ENCODE measurements at places on chromosomes 12 and 14.

DNA sequence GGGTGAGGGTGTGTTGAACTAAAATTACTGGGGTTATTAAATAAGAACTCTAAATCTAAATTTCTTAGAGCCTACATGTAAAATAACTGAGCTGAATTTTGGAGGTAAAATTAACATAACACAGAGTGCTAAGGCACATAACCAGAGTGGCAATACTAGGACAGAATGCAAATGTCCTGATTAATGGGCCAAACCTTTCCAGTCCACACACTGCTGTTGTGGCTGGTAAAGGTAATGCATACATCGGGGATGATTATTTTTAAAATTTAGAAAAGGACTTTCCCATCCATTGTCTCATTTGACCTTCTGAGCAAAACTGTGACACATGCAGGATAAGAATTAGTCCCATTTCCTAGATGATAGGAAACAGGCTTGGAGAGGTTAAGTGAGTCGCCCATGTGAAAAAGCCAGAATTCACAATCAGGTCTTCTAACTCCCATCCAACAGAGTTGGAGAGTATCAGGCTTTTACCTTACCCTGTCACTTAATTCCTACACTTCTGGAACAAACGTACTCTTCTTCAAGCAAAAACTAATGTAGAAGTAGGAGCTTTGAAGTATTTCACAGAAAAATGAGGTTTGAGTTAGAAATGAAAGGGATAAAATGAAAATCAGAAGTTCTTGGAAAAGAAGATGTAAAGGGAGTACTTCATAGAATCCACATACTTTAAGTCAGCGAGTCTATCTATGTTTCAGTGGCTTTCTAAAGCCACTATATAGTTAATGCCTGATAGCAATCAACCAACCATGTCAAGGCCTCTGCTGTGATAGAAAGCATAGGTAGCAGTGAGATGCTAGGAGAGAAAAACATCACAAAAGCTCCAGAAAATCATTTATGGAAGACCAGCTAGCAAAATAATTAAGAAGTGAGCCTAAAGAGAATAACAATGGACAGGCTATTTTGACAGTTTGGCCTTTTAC is 334.9 kb upstream of the DIO2 start:
- DNase-seq: no peak

DNA sequence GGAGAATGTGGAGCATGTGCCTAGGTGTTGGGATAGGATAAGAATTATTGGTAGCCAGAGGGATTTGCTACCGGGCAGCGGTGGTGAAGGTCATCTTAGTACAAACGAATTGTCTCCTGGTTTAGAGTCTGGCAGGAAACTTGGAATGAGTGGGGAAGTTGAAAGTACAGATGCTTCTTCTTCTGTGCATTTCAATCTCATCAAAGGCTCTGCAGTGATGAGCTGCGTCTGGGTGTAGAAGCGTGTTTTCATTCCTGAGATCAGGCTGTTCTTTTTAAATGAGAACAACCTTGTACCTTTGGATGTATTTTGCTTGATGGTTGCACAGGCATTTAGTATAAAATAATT is 2.1 kb downstream of the WNK1 start:
- DNase-seq: no peak

DNA sequence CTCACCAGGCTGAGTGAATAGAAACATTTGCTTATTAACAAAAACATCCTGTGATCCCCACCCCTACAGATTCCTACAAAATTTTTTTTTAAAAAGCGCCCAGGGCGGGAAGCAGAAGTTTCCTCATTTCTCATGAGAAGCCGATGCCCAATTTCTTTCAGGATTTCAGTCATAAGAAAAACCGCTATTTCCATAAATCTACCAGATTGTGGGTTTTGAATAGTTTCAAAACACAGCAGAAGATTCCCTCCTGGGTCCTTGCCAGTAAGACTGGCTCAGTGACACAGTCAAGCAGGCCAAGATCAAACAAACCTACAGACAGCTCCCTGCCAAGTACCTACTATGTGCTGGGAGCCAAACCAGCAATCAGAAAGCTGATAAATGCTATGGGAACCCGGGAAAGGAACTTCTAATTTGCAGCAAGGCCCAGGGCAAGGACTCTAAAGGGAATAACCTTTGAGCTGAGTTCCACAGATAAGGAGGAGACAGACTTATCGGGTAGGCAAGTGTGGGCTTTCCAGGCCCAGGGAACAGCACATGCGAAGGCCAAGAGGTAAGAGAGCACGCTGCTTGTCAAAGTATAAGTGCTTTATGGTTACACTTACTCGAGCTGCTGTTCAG is 68.7 kb downstream of the CCDC88C start:
- no peak for DNase-seq

- no peak for DNase-seq
Measured at GRCh38 chr14:89936654-89937185, 17.8 kb downstream of the EFCAB11 start.

DNA sequence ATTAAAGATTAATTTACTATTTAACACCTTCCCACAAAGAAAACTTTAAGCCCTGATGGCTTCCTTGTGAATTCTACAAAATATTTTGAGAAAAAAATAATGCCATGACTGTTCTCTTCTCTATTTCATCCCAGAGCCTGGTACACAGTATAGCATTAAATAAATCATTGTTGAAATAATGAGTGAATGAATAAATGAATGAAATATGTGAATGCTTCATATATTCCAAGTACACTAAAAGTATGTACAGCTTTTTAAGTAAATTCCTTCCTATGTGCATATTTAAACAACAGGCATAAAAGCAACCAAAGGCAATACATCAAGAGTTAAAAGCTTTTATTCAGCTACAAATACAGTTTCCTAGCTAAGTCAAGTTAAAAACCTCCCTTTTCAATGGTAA is 144.9 kb upstream of the CCDC196 start:
- DNase-seq: no peak

- no peak for DNase-seq
Measured at GRCh38 chr12:75480469-75480949, at the start of gene GLIPR1. GLIPR1 (plus strand) TSS chr12:75480755; CDS start chr12:75480881, 126 bp downstream.

DNA sequence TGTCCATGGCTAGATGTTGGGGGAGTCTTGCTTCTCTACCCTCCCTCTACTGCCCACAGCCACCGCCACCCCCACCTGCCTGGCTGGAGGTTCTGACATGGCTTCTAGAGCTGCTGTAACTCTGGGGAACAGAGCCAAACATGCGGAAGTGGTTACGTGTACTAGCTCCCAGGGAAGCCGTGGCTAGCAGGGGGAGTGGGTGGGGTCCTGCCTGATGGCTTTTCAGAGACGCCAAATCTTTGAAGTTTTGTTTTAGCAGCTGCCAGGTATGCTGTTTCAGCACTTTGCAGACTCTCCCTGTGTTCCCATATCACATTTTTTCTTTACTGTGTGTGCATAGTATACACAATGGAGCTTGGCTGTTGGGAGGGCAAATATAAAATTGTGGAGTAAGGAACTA is 150.3 kb downstream of the TGFB3 start:
- no peak for DNase-seq

DNA sequence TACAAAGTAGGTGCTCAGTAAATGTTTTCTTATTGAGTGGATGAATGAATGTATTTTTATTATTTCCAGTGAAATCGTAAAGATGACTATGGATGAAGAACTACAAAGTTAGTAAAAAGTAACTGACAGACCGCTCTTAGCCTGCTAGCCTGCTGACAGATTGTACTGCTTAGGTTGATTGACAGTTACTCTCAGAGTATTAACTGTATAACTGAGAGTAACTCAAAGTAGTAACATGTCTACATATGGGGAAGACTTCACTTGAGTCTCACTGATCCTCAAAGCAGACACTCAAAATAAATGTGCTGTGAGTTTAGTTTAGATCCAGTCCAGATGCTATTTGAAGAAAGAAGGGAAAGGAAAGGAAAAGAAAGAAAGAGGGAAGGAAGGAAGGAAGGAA is 272.3 kb upstream of the AMIGO2 start:
- DNase-seq: no peak

GRCh38 chr14:38964630-38965029 is 138.4 kb downstream of the SEC23A start:
- no peak for DNase-seq

DNA sequence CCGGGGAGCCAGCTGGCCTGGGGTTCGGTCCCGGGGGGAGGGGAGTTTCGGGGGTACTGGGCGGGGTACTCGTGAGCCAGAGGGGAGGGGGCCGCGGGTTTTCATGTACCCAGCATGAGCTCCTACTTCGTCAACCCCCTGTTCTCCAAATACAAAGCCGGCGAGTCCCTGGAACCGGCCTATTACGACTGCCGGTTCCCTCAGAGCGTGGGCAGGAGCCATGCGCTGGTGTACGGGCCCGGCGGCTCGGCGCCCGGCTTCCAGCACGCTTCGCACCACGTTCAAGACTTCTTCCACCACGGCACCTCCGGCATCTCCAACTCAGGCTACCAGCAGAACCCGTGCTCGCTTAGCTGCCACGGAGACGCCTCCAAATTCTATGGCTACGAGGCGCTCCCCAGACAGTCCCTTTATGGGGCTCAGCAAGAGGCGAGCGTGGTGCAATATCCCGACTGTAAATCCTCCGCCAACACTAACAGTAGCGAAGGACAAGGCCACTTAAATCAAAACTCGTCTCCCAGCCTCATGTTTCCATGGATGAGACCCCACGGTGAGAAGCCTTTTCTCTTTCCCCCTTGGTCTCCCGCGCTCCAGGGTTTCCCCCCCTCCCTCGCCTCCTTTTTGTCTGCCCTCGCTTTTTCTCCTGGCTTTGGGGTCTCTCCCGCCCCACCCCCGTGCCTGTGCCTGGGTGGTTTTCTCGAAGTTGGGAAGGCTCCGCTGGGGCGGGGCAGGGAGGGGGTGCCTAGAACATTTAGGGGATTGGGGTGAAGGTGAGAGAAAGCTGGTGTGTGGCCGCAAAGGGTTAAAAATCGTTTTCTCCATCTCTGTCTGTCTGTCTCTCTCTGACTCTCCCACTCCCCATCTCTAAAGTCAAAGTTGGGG is 627 bp downstream of the HOXC8 start:
- DNase-seq: no peak

- DNase-seq: no peak
Measured at GRCh38 chr12:12918781-12919389, 27.5 kb downstream of the GPRC5A start.

GRCh38 chr12:47763481-47764346 is 5.0 kb upstream of the RAPGEF3 start:
- DNase-seq: no peak

GRCh38 chr12:43858096-43858495 is 22.2 kb downstream of the TMEM117 start:
- DNase-seq: no peak

GRCh38 chr12:25276199-25276937 is 25.6 kb upstream of the KRAS start:
- DNase-seq: no peak

GRCh38 chr12:120229487-120230325 is 28.8 kb upstream of the RPLP0 start:
- DNase-seq: no peak

DNA sequence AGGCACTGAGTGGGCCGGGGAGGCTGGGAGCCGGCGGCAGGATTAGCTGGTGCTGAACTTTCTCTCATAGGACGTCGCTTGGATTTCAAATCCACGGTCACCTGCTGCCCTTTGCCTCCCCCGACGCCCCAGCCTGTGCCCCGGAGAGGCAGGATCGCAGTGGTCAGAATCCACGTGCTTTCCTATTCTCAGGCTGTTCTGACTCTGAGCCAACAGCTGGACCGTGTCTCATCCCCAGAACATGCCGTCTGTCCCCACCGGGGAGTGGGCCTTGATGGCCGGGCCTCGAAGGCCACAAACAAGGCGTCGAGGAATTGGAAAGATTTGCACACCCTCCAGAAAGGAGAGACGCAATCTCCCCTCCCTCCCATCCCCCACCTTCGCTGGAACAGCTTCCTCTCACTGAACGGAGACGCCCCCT is 18.5 kb upstream of the MLXIP start:
- no peak for DNase-seq

GRCh38 chr14:78524196-78524595 is 354.0 kb downstream of the NRXN3 start:
- DNase-seq: no peak

DNA sequence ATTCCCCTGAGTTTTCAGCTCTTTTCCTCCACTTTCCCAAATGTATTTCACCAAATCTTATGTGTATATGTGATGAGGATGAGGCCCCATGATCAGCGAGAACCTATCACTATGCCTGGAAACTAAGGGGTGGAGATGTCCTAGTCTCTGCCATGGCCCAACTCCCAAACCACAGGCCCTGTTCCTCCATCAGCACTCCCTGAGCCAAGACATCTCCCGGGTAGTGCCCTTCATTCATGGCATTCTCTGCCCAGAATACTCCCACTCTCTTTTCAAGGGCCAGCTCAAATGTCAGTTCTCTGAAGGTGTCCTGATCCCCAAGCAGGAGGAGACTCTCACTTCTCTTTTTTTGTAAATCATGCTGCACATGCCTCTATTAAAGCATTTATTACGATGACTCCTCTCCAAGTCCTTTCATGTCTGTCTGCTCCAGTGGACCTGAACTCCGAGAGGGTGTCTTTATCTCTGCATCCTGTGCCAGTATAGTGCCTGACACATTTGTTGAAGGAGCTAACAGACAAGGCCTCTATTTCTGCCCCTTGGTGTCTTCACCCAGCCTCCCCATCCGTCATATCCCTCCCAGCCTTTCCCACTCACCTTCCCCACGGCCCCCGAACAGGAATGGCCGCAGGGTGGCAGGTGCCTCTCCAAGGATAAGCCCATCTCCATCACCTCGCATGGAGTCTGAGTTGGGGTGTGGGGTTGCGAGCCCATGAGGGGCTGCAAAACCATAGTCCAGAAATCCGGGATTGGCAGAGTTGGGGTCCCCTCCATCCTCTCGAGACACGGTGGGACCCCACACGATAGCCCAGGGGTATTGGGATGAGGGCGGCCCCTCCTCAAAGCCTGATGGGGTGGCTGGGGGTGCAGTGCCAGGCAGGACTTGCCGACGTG is 3.7 kb downstream of the PIANP start:
- no peak for DNase-seq

GRCh38 chr12:16562921-16563320 is 43.0 kb downstream of the LMO3 start:
- no peak for DNase-seq

GRCh38 chr14:21654215-21654614 is 580 bp downstream of the OR4E2 start:
- no peak for DNase-seq

DNA sequence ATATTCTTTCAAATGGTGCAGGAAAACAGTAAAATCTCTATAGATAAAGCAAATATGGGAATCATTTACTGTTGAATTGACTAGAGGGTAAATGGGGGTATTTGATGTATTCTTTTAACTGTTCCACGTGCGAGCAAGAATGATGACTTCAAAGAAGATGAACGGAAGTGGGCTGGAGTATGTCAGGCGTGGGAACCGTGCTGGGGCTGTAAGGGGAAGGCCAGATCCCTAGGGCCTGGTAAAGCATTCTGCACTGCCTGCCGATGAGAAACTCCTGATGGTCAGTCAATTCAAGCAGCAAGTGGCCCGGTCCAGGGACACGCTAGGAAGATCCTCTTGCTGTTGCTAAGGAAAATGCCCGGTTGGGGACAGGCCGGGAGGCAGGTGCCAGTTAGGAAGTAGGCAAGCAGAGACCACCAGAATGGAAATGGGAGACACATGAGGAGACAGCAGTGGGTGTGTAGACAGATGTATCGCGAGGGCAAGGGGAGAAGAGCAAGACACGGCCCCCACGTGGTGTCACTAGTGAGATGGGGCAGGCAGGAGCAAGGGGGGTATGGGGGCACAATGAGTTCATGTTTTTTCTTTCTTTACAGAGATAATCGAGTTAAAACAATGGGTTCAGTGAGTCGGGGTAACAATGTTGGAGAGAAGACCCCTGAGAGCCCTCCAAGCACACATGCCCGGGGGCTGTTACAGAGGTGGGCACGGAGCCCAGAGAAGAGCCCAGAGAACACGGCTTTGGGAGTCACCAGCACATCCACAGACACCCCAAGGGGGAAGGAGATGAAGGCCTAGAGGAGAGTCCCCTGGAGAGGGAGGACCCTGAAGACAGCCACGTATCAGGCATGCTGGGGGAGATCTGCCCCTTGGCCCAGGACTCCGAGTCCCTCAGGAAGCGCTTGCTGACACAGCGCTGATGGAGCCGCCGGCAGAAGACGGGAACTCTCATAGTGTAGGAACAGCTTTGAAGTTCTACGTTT is 37.2 kb downstream of the FBXO21 start:
- no peak for DNase-seq

Measured in neuronal stem cell (in vitro differentiated cells).